ENCODE measurements at places on chromosomes 5 and 9.
A peak's percentile ranks its signal among the peaks of the same experiment; 100 is the strongest.

DNA sequence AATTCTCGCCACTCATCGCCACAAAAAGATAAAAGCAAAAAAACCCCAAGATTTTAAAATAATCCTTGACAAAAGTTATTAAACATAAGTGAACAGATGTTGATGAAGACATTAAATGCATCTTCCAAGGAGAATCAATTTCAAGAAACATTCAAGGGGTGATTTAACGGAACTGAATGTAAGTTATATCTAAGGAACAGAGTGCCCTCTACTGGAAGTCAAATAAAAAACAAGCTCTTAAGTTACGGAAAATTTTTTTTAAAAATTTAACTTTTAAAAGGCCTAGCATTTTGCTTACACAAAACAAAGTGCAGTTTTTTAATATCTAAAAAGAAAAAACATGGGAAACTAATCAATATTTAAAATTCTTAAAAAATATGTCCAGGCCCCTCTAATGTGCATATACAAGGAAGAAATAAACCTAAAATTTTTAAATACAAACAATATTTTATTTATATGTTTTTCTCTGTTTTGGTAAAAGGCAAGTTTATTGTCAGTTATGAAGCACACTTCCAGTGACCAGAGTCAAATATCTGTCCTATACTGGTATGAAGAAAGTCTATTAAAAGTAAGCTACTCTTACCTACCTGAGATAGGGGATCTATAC is 28.0 kb downstream of the TEX10 start:
- no peak for DNase-seq

- DNase-seq: no peak
These were observed 406.9 kb downstream of the KDM4C start for GRCh38 chr9:7164440-7165330.

DNA sequence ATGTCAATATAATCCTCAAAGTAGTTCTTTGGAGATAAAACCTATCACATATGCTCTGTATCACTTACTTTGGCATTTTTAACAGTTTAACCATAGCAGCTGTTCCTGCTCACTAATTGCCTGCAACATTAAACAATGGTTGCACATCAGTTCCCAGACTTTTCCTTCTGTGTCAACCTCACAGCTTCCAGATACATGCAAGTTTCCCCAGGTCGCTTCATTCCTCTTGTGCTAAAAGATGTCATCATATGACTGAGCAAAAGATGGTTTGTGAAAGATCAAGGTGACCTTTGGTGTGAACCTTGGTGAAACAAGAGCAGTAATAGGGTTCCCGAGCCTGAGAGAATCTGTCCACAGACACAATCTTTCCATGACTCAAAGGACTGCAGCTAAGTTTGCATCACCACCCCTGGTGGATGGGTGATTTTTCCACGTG is 500.4 kb upstream of the PAPPA start:
- no peak for DNase-seq

DNA sequence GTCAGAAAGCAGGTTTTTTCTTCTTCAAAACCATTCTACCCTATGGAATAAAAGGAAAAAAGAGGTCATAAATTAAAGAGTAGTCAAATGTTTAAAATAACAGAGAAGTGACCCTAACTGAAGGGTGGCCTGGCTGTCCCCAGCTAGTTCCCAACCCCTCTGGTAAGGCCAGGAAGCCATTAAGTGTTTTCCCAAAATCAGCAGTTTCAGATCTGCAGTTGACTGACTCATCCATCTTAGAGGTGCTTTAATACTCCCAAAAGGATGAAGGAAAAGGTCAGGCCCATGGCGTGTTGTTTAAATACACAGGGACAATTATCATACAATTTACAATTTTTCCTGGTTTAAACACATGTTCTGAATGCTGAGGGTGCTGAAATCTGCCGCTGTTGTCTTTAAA is 47.9 kb upstream of the TBC1D9B start:
- no peak for DNase-seq

DNA sequence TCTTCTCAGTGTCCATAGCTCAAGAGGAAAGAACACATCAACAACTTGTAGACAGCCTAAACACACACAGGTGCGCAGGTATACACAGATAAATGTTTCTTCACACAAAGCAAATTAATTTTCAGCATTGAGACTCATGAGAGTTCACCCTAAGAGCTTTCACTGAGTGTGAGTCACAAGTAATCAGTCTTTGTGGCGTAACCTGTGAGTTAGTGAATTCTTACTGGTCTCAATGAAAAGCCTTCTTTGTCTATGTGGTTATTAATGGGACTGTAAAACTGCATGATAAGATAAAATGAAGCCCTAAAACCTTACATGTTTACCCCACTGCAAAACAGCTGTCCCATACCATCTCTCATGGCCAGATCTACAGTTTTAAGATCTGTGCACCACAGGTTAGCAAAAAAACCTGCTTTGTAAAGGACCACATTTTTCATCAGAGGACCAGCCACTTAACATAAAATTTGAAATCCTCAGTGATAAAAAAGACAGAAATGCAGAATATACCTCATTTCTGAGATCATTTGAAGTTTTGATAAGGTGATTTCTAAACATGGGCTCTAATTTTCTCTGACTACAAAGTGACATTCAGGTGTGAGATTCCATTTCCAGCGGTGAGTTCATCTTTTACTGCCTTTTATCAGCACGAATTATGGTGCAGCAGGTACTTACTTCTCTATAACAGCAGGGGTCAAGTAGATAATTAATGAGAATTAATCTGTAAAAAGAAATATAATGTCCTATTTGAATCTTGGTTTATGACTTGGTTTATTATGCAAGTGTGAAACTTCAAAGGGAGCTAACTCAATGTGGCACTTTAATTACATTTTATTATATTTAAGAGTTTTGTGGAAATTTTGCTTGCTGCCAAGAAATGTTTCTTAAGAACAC is 335.7 kb upstream of the PIK3R1 start:
- no peak for DNase-seq

- DNase-seq: no peak
These were observed 171.2 kb downstream of the CCDC171 start for GRCh38 chr9:15724016-15724415.

DNA sequence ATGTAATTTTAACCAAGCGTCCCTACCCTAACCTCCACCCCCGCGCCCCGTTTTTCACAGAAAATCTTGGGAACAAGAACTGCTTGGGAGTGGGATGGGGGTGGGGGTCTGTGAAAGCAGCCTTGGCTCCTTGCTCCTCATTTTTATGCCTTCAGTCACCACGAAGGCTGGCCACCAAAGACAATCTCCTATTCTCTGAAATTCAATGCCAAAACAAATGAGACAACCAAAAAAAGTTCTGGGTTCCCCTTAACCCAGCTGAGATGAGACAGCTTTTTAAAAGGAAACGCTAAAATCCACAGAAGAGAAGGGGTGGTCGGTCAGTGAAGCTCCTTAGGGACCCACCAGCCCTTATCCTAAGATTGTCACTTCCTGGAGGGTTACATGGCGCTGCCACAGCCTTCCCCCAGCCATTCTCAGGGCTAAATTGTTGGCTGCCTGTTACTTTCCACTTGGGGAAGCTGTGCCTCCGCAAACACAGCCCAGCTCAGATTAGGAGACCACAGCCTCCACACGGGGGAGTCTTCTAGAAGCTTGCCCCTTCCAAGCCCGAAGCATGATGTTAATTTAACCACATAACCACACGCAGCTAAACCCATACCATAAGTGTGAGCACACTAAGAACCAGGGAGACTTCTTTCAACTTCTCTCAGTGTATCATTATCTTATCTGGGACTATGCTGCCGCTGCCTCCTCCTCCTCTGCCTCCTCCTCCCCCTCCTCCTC is 136.3 kb downstream of the FOXD1 start:
- DNase-seq: peak; percentile 8

- DNase-seq: no peak
These were observed 134.1 kb downstream of the PAPPA start for GRCh38 chr9:116287721-116288120.

DNA sequence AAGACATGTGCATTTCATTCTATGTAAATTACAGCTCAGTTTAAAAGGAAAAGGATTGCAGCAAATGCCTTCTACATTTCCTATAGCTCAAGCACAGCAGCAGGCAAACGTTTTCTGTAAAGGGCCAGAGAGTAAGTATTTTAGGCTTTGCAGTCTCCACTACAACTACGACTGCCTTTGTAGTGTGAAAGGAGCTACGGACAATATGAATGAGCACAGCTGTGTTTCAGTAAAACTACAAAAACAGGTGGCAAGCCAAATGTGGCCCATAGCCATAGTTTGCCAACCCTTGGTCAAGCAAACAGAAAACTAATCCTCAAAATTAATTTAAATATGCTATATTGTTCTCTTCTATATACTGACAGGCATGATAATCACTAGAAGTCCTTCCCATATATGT is 7.2 kb downstream of the PTBP3 start:
- DNase-seq: no peak

GRCh38 chr9:129868023-129868871 is 33.0 kb downstream of the USP20 start:
- no peak for DNase-seq

DNA sequence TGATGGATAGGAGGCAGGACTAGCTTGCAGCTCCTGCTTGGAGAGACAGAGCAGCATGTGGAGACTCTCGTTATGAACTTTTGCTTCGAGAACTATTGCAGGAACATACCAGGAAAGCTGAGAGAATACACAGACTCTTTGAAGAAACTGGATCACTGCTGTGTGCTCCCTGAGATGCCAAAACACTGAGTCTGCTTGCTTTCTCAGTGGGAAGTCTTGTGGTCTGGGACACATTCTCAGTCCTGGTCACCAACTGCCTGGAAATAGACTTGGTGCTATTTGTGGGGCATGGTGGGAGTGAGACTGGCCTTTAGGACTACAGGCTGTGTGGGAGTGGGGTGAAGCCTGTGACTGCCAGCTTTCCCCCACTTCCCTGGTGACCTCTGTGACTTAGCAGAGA is 252.6 kb downstream of the MED10 start:
- no peak for DNase-seq

DNA sequence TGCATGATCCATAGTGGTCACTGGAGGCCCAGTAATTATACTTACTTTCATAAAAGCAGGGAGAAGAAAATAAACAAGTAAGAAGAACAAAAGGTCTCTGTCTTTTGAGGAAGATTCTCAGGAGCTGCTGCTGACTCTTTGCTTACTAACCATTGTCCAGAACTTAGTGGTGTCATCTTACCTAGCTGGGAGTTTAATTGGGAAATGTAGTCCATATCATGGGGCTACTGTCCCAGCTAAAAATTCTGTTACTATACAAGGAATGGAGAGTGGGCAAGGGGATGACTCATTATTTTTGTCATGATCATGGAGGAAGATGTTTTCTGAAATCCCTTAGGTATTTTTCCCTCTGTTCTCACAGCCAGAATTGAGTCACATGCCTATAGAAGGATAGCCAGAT is 639.3 kb downstream of the MTRR start:
- no peak for DNase-seq

GRCh38 chr5:158736150-158736870 is 363.4 kb downstream of the EBF1 start:
- no peak for DNase-seq

- DNase-seq: no peak
These were observed 256.7 kb downstream of the ARRDC3 start for GRCh38 chr5:91126448-91126847.

DNA sequence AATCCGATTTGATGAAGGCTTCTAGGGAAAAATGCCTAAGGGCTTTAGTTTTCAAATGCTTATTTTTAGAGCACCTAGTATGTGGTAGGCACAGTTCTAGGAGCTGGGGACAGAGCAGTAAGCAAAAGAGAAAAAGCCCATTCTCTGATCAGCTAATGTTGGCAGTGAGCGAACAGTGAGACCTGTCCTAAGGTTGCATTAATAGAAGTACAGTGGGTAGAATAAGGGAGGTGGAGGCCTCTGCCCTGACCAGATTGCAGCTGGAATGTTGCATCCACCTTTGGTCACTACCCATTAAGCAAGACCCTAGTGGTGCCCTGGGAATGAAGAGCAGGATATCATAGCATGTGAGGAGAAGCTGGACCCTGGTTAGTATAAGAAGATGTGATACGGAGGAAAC is 20.1 kb downstream of the IL9 start:
- no peak for DNase-seq

- no peak for DNase-seq
These were observed 201.5 kb downstream of the AUH start for GRCh38 chr9:91160181-91160580.

GRCh38 chr5:169850409-169850808 is 129.9 kb downstream of the INSYN2B start:
- no peak for DNase-seq

DNA sequence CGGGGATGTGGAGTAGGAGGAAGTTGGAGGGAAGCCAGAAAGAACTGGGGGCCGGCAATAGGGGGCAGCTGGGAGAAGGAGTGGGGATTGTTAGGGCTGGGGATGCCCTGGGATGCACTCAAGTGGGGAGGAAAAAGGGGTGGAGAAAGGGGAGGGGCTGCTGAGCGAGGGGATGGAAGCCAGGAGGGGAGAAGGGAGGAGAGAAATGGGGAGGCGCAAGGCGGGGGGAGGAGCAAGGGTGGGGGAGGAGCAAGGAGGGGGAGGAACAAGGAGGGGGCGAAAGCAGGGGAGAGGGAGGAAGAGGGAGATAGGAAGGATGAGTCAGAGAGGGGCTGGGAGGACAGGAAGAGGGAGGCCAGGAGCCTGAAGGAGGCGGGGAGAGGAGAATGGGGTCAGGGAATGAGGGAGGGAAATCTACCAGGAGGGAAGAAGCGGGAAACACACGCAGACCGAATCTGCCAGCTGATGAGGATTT is 1.6 kb downstream of the IRX4 start:
- no peak for DNase-seq

DNA sequence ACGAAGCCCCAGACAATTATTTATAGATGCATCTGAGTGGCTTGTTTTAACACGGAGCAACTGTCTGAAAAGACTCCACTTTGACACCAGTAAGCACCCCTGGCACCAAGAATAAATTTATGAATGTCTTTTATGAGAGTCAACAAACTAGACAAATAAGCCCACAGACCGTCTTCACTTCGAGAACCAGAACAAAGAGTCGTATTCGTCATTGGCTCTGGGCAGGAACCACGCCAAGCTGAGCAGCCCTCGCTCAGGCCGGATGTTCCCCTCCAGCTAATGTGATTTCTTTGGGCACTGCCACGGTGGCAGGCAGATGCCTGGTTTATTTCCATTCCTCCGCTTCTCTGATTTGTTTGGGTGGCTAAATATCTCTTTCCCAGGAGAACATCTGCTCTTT is 91.9 kb upstream of the STC2 start:
- no peak for DNase-seq
